Astrocyte (in vitro differentiated cells and primary cell): ENCODE measurements at places on chromosomes 5 and 9. TPM values are rescaled to one million over a fixed set of nuclear protein-coding genes. Genes with fewer than 3 reads are reported as not detected.

The LCN10 gene
- total RNA-seq = not detected in 2 replicates

The RASEF gene
- 0.72 and 0.91 TPM in 2 replicates for total RNA-seq

The SPACA9 gene
- 3.9 and 5.0 TPM in 2 replicates for total RNA-seq

The SLCO6A1 gene
- not detected in 2 replicates for total RNA-seq

- no peak for DNase-seq
Observed at GRCh38 chr5:121867403-121867802, 15.7 kb downstream of the FTMT start.
